MM.1S (cell line): ENCODE measurements at places on chromosomes 4 and X.

DNA sequence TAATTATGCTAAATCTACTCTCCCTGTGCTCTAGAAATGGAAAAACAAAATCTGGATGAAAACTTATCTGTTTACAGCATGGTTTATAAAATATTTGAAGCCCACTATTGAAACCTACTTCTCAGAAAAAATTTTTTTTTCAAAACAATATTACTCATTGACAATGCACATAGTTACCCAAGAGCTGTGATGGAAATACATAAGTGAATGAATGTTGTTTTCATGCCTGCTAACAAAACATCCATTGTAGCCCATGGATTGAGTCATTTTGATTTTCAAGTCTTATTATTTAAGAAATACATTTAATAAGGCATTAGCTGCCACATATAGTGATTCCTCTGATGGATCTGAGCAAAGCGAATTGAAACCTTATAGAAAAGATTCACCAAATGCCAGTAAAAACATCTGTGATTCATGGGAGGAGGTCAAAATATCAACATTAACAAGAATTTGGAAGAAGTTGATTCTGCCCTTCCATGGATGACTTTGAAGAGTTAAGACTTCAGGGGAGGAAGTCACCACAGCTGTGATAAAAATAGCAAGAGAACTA lies 144.7 kb upstream of the HHIP start:
- no peak for DNase-seq

GRCh38 chr4:8731364-8731763 lies 138.8 kb downstream of the CPZ start:
- DNase-seq: no peak

GRCh38 chr4:30844861-30845582 lies 124.9 kb downstream of the PCDH7 start:
- no peak for DNase-seq

DNA sequence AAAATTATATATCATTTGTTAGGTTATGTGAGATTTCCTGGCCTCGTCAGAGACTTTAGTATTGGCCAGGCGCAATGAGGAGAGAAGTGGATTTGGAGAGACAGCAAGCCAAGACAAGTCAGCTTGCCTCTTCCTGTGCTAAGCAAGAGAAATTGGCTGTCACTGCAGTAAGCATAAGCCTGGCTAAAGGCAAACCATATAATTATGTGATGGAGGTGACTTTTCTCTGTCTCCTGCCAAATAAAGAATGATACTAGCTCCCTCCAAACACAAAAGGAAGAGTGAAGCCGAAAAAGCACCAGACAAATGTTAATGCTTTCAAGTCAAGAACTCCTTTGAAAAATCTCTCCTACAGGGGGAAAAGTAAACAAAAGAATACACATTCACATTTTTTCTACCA lies 2246.0 kb downstream of the ARAP2 start:
- DNase-seq: no peak
